Naive thymus-derived CD8-positive, alpha-beta T cell (primary cell): ENCODE measurements at places on chromosomes 7 and 10.

DNA sequence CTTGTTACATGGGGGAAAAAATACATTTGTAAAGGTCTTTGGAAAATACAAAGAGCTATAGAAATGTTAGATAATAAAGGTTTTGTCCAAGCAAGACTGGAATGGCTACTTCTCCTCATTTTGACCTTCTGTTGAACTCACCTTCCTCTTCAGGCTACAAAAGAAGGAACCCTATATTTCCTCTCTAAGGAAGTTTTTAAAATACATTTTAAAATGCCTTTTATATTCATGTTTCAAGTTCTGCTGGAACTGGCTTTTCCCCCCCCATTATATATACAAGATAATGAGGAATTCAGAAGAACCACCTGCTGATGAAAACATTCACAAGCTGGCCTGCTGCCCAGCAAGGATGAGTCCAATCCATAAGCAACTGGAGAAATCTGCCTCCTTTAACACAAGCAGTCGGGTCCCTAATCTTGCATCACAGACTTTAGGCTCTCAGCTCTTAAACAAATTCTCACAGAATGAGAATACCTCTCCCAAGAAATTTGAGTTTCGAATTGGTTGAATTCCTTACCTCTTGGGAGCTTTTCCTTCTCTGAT, 44.6 kb downstream of the MTERF1 start:
- no peak for DNase-seq

- no peak for DNase-seq
These were observed 3.7 kb downstream of the PGAM2 start for GRCh38 chr7:44061645-44062179.

GRCh38 chr7:68476966-68477365, 1121.3 kb upstream of the AUTS2 start:
- DNase-seq = no peak

- no peak for DNase-seq
These were observed 24.4 kb downstream of the COL13A1 start for GRCh38 chr10:69826094-69826493.

GRCh38 chr10:33986016-33986415, 651.5 kb upstream of the NRP1 start:
- no peak for DNase-seq

DNA sequence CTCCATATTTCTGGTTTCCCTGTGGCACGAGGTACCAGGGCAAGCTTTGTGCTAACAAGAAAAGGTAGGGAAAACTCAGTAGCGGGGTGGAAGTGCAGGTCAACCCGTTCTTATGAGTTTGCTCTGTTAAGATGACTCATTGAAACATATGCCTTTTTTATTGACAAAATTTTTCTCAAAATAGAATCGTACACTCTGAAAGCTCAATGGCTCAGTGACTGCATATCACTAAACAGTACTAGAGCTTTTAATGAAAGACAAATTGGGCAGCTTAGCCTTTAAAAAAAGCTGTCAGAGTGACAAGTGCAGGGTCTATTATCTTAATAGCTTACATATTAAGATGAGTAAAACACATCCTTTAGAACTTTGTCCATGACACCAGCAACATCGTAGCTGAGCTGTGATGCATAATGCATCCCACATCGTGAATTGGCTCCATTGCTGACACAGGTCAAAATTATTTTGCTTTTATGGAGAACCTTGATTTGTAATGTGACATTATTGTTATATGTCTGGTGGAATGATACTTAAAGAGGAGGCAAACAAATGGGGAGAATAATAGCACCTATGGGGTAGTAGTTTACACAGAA, 264.4 kb downstream of the ETV1 start:
- no peak for DNase-seq

- no peak for DNase-seq
These were observed 59.9 kb downstream of the EGFR start for GRCh38 chr7:55078465-55079372.

GRCh38 chr10:5698062-5698461, 13.4 kb downstream of the TASOR2 start:
- DNase-seq = no peak

DNA sequence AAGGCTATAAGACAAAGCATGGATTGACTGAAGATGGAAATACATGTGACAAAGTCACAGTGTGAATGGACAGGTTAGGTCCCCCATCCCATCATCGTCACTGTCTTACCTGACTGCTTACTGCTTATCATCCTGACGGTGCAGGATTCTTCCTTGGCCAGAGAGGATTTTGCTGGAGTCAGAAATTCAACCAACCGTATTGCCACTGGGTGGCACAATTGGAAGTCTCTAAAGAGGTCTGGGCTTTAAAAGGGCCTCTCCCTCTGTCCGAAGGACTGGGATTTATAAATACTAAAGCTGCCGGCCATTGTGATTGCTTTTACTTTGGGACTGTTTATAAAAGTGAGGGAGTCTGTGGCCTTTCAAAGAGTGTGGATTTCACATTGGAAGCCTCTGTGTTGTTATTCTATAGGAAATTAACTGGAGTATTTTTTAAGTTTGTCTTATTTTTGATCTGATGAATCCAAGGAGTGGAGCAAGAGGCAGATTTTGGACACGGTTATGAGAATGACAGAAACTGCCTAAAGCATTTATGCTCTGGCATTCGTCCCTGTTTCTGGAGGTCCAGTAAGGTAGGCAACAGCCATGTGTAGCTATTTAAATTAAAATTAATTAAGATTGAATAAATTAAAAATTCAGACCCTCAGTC, 113.3 kb upstream of the CREB5 start:
- DNase-seq = no peak

DNA sequence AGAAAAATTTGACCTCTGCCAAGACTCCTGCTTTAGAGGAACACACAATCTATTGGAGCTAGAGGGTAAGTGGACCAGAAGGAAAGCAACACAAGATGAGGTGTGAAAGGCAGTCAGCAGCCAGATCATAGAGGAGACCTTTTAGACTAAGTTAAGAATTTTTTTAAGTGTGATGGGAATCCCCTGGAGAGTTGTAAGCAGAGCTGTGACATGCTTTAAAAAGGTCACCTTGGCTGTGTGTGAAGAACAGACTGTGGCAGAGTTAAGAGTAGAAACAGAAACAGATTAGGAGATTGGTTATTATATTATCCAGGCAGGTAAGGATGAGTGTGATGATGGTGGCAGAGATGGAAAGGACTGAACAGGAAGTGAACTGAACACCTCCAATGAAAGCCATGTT, 23.5 kb downstream of the CPEB3 start:
- no peak for DNase-seq
